ENCODE measurements at places on chromosomes 1 and 21.

GRCh38 chr21:31752352-31752751 lies 20.4 kb upstream of the SCAF4 start:
- DNase-seq = peak; percentile 56

GRCh38 chr1:197776351-197777105 lies 1.2 kb upstream of the DENND1B start:
- peak; percentile 96 for DNase-seq

GRCh38 chr21:43984905-43985689 lies 27.0 kb upstream of the TRAPPC10 start:
- DNase-seq = peak; percentile 50

DNA sequence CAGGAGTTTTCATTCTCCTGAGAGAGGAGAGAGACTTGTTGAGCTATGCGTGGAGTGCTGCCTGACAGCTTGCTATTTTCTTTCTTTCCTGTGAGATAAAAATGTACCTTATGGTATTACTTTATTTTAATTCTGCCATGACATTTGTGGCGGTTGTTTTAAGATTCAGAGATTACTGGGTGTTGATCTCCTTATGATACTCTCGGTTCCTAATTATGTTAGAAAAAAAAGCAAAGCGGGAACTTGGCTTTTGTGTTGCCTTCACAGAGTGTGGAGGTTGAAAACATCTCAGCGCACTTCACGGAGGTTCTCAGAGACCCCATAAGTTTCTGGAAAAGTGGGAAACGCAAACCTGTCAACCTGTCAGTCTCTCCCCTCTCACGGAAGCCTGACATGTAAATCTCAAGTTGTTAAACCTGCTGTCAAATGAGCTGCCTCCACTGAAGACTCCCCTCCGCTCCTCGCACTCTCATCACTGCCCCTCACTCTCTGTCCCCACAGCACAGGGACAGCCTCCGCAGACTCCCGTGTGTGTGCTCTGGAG lies 405.6 kb downstream of the KIF26B start:
- no peak for DNase-seq

DNA sequence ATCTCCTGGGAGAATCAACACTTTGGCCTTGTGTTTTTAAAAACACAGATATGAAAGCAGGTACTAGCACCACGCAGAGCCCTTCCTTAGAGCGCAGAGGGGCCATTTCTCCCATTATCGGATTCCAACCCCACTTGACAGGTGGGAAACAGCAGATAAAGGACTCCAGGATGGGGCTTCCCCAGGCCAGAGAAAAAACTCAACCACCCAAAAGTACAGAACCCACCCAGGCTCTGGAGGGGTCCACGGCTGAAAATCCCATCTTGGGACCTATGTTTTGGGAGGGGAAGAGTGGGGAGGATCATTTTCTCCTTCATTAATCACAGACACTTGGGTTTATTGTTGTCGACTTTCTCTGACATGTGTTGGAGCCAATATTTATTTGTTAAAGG lies 27.1 kb upstream of the COL18A1 start:
- DNase-seq = no peak

GRCh38 chr1:50750021-50750619 lies 209.9 kb downstream of the FAF1 start:
- peak; percentile 40 for DNase-seq

- DNase-seq = no peak
These were observed 822.8 kb downstream of the BRINP3 start for GRCh38 chr1:189654906-189655305.

GRCh38 chr1:210912752-210913151 lies 221.2 kb downstream of the KCNH1 start:
- DNase-seq = no peak

DNA sequence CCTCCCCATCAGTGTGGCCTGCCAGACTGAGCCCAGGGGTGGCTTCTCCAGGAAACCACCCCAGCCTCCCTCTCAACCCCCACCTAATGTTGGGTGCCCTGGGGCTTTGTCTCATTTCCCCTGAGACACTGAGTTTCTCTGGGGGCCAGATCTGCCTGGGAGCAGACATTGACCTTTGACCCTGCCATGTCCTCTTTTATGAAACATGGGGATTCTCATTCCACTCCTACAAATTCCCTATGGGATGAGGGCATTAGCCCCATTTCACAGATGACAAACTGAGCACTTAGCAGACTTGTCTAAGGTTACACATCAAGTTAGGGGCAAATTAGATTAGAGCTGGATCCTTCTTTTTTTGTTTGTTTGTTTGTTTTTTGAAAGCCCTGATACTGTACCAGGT lies 24.1 kb downstream of the RHBG start:
- DNase-seq = no peak

DNA sequence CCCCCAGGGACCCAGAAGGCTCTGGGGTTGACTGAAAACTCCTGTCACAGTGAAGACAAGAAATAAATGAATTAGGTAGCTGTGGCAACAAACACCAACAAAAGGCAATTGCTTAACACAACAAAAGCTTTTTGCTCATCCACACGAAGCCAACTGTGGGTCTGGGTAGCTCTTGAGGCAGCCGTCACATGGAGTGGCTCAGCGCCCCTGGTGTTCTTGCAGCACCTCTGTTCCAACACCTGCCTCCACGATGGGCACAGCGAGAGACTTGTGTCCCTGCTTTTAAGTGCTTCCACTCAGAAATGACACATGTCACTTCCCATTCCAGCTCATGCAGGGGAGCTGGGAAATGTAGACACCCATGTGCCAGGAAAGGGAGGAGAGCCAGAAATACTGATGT lies 364.5 kb upstream of the DUSP10 start:
- peak; percentile 7 for DNase-seq

DNA sequence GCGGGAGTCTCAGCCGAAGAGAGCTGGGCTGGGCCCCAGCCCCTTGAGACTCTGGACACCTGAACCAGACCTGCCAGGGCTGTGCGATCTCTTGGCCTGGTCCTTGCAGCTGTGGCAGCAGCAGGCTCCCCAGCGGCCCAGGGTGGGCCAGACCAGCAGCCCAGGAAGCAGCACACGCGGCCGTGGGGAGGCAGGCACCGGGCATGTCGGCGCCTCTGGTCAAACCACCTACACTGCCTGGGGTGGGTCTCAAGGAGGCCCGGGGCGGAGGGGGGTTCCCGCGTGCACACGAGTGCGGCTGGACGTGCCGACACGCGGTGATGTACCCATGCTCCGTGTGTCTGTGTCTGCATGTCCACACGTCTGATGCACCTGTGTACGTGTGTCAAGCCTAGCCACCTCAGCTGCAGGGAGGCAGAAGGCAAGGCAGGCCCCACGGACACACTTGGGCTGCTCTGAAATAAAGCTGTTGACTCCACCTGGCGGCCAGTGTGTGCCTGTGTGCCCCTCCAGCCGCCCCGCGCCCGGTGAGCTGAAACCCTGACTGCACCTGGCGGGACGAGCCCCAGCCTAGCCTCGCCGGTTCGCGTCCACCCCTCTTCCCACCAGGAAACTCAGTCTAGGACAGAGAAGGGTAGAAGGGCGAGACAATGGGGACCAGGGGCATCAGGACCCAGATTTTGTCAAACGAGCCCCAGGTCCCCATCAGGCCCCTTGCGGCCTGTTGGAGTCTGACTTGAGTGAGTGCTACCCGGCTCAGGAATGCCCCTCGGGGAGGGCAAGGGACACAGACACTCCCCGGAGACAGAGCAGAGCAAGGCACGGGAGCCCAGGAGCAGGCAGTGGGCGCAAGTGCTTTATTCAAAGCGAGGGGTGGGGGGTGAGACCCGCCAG lies 11.6 kb downstream of the SCNN1D start:
- DNase-seq = peak; percentile 63

- DNase-seq = peak; percentile 92
These were observed 180.6 kb upstream of the PALMD start for GRCh38 chr1:99465176-99465900.

GRCh38 chr21:28025111-28025510 lies 967.6 kb downstream of the LTN1 start:
- no peak for DNase-seq

- peak; percentile 79 for DNase-seq
These were observed 953 bp upstream of the NDUFS2 start for GRCh38 chr1:161200992-161201835.

DNA sequence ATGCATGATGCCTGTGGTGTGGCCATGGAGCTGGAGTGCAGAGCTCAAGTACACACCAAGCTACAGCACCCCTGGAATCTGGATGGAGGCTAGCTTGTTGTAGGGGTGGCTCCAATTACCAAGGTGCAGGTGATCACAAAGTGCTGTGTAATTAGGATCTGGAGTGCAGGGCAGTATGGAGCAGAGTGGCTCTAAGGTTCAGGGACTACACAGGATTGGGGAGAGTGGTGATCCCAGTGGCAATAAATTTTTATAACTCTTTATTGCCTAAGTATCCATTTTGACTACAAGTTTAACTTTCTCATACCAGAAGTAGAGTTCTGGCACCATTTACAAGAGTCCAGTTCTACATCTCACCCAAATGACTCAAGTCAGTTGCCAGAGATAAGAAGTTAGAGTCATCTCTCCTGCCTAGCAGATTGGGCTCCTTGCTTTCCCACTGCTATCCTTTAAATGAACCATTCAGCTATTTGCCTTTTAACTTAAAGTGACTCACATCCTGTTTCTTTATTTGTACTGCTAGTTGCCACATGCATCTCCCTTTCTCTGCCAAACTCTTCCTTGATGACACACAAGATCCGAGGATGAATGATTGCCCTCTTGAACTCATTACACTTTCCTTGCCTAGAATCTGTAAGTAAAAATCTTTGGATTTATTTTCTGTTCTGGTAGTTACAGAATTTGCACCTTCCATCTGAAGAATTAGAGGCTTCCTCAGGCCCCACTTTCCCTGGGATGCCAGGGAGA lies 427.2 kb downstream of the KCNT2 start:
- DNase-seq = peak; percentile 94

DNA sequence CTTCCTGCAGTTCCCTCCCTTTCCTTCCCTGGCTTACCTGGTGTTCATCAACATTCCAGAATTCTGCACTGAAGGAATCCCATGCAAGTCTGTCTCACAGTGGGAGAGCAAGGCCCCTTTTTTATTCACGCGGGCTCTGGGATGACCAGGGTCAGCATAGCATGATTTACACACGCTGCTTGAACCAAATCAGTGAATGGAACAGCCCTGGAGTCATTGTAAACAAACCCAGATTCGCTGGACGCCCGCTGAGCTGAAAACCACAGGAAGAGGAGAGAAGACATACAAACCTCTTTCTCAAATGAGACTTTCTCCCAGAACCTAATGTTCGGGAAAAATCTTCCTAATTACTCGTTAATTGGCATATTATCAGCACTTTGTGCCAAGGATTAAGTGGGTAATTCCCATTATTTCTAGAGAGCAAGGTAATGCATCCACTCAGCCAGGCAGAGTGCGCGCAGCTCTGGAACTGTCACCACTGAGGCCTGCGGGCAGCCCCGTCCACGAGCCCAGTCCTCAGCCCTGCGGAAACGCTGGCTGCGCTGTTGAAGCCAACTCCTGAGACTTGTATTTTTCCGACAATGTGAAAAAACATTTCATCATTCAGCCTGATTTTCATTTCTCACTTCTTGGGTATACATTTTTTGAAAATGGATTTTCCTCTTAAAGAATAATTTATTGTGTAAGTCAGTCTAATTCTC lies 140.0 kb downstream of the ETS2 start:
- peak; percentile 56 for DNase-seq

GRCh38 chr1:39625462-39626273 lies 13.8 kb downstream of the HEYL start:
- no peak for DNase-seq

DNA sequence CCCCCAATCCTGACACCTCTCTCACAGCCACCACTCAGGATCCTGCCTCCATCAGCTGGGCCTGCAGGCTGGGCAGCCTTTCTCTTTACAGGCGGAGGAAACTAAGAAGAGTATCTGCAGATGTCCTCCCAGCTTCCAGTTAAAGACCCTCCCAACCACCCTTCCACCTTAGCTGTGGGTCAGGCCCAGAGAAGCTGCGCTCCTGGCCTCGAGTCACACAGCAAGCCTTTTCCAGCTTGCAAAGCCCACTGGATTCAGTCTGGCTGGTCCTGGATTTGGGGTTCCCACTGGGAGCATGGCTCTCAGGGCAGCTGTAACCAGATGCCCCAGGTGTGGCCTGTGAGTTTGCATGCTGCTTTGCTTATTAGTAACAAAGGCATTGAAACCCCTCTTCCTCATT lies 19.9 kb downstream of the KCNQ4 start:
- no peak for DNase-seq

DNA sequence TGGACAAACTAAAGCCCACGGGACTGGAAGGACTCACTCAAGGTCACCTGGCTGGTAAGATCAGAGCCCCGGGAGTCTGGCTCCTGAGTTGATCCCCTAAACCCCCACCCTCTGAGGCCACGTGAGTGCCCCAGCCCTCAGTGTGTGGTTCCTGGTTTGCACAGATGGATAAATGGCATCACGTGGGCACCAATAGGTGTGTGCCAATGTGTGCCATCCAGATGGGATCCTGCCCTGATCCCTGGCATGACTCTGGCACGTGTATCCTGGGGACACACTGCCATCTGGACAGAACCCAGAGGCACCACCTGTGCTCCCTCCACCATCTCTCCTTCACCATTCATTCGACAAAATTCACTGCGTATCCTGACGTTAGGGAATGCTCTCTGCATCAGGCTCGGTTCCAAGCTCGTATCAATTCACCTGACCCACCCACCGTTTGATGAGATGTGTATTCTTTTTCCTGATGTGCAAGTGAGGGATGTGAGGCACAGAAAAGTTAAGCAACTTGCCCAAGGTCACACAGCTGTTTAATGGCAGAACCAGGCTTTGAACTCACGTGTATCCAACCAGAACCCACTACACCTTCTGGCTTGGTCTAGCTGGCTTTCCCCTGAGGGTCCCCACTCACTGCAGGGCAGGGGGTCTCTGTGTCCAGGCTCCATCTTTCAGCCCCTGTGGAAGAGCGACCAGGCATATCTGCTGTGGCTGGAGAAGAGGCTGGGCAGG lies 49.8 kb upstream of the PAX7 start:
- DNase-seq = no peak

DNA sequence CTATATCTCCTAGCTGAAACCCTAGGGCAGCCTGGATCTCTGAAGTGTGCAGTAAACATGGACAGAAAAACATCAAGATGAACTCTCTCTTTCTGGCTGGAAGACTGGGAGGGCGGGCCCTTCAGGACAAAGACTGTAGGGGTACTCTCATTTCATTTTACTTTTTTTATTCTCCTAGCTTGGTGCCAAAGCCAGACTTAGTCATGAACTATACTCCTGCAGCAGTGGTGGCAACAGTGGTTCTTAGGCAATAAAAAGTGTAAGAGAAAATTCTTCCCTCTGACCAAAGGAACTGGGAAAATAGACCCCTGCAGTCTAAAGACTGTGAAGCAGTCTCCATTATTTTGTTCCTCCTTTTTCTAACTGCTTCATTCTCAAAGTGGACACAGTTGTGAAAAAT lies 213.8 kb upstream of the JUN start:
- no peak for DNase-seq

- DNase-seq = no peak
These were observed 291.0 kb downstream of the CHRM3 start for GRCh38 chr1:239677362-239677761.

DNA sequence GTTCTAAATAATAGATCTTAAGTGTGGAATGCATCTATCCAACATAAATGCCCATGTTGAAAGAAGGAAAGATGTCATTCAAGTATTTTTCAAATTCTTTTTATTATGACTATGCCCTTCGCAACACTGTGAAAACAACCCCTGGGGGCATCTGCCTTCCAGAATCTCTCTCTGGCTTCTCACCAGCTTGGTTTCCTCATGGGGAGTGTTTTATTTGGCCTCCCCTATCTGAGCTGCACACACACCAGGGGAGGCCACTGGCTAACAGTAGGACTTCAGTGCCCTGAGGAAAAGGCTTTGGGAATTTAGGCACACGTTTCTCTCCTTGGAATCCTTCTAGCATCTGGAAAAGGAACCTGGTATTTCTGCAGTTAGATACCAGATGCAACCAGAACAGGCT lies 130.6 kb downstream of the EDEM3 start:
- DNase-seq = peak; percentile 73
